ENCODE measurements at places on chromosomes 5 and 9.

DNA sequence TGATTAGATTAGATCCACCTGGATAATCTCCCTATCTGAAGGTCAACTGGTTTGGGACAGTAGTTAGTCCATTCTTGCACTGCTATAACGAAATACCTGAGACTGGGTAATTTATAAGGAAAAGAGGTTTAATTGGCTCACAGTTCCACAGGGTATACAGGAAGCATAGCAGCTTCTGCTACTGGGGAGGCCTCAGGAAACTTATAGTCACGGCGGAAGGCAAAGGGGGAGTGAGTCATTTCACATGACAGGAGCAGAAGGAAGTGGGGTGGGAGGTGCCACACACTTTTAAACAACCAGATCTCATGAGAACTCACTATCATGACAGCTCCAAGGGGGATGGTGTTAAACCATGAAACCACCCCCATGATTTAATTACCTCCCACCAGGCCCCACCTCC, 9.9 kb downstream of the C9orf40 start:
- DNase-seq = no peak

DNA sequence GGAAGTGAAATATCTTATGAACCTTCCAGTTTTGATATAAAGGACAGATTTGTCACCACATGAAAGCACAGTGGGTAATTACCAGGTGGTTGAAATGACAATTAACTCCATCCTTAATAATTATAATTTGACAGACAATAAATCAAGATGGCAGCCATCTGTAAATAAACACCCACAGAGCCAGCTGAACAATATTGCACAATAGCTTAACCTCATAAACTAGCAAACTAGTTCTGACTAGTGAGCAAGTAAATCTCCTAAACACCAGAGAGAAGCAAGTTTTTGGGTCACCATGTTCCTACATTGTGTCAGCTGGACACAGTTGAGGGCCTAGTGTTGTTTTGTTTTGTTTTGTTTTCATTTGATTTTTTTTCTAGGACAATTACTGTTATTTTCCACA, 577.4 kb downstream of the ACTL7B start:
- DNase-seq = no peak

DNA sequence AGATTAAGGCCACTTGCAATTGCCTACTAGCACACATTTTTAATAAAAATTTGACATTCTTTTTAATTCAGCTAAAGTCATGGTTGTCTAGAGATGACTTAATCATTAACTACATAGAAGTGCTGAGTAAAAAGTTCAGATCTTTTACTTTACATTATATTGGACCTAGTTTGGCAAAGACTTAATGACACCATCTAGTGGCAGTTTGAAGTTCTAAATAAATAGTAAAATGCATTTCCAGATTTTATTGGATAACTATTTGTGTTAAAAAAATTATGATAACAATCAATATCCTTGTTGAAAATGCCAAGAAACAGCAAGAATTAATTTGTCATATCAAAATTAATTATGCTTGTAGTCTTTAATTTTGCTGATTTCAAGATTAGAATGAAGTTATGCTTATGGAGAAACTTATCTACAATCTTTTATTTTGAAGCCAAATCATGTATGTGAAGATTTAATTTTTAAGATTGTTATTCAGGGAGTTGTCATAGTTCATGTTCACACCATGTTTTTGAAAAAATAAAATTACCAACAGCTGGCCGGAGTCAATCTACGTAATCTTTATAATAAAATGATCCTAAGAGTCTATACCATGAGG, 69.6 kb upstream of the PJA2 start:
- DNase-seq = no peak

GRCh38 chr5:181192337-181193046, 12.5 kb downstream of the TRIM7 start:
- DNase-seq = no peak

- DNase-seq = no peak
These were observed 66.1 kb upstream of the ANKRD55 start for GRCh38 chr5:56299212-56299611.

GRCh38 chr5:113325054-113325453, 109.7 kb downstream of the TSSK1B start:
- no peak for DNase-seq

- DNase-seq = no peak
These were observed 142.5 kb downstream of the ACER2 start for GRCh38 chr9:19551124-19551929.

- DNase-seq = no peak
These were observed 354 bp upstream of the KCNMB1 start for GRCh38 chr5:170389550-170389892.

DNA sequence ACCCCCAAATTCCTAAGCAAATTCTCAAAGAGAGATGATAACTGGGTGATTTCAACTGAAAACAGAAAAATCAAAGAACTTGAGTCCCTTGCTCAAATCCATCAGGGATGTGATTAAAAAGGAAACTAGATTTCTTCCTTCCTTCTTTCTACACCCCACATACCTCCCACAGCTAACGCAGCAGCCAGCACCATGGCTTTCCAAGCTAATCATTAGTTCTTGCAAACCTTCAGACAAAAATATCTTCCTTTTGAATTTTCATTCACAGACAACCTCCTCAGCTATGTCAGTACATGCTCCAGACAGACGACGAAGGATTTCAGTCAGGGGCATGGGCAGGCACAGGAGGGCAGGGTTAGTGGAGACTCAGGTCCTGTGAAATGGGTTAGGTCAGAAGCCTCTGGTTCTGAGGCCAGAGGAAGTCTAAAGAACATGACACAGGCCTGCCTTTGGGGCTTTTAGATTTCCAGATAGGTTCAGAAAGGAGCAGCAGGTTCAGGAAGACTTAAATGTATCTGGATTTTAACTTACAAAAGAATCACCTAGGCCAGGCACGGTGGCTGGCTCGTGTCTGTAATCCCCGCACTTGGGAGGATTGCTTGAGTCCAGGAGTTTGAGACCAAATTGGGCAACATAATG, 173.7 kb upstream of the NFIB start:
- DNase-seq = no peak

Measured in hippocampal formation (tissue), 2 donors.